Effector memory CD4-positive, alpha-beta T cell (primary cell): ENCODE measurements at places on chromosomes 5 and 9.

DNA sequence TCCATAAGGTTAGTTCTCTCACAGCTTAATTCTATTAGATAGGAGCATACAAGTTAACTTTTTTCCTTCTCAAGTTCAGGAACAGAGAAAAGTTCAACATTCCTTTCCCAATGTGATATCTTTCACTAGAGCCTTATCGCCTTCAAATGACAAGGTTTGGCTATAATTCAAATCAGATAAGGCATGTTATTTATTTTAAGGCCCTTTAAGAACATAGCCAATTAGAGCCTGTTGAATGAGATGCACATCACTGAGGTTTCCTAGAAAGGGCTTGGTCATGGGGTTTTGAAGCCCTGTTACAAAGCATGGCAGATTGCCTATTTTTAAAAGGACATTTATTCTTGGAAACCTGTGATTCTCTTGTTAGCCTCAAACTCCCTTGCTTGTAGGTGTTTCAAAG is 123.4 kb downstream of the BASP1 start:
- no peak for DNase-seq

GRCh38 chr9:75607521-75607920 is 283.0 kb upstream of the PCSK5 start:
- no peak for DNase-seq

GRCh38 chr9:116506685-116507084 is 180.4 kb upstream of the TRIM32 start:
- no peak for DNase-seq

DNA sequence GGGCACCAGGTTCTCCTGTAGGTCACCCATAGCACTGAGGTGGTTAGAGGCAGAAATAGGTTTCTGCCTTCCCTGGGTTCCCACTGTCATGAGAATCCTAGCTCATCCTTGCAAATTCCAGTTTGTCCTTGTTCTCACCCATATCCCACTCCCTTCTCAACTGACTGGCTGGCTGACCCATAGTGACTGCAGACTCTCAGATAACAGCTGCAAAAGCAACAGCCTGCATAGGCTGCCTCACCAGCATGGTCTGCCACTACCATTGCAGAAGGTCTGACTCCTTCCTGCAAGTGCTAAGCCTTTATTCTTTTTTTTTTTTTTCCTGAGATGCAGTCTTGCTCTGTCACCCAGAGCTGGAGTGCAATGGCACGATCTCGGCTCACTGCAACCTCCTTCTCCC is 194.0 kb downstream of the SEMA6A start:
- DNase-seq, result no peak

- DNase-seq, result no peak
Measured at GRCh38 chr5:174464504-174465165, 259.7 kb upstream of the MSX2 start.

GRCh38 chr5:144549580-144549979 is 378.9 kb downstream of the KCTD16 start:
- no peak for DNase-seq

DNA sequence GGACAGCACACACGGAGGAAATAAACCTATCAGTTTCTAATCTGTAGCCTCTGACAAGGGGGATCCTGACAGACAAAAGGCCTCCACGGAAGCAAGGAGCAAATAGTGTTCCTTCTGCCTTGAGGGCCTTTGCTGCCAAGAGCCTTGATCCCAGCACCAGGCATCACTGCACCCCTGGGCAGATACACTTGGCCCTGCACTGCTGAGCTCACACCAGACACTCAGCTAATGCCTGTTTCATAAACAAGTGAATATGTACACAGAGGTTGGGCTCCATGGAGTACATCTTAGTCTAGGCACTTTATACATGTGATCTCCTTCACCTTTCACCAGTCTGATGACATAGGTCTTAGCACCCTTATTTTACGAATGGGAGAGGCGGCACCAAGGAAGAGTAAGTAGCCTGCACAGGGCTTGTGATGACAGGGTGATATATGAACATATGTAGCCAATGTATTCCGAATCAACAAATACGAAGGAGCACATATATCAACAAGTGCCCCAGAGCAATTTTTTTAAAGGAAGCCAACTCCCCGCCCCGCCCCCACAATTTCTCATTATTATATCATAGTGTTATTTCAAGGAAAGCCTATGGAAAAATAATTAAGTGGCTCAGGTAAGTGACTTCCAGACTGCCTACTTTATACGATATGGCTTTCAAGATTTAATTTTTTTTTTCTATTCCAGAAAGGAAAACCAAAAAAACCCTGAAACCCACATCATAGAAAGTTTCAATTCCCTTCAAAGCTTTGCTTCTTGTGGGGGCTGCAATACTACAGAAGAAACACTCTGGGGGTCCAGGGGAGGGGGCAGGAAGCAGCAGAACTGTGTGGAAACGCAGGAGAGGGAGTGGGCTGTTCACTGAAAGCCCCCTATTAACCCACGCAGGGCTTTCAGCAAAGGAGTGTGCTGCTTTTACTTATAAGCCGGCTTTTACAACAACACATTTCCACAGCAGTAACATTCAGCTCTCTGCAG is 32.0 kb downstream of the CDC14B start:
- DNase-seq, result no peak

- DNase-seq, result no peak
Measured at GRCh38 chr5:17831279-17831678, 197.0 kb downstream of the TAF11L14 start.

GRCh38 chr5:56739990-56740389 is 75.4 kb upstream of the MAP3K1 start:
- DNase-seq, result no peak

DNA sequence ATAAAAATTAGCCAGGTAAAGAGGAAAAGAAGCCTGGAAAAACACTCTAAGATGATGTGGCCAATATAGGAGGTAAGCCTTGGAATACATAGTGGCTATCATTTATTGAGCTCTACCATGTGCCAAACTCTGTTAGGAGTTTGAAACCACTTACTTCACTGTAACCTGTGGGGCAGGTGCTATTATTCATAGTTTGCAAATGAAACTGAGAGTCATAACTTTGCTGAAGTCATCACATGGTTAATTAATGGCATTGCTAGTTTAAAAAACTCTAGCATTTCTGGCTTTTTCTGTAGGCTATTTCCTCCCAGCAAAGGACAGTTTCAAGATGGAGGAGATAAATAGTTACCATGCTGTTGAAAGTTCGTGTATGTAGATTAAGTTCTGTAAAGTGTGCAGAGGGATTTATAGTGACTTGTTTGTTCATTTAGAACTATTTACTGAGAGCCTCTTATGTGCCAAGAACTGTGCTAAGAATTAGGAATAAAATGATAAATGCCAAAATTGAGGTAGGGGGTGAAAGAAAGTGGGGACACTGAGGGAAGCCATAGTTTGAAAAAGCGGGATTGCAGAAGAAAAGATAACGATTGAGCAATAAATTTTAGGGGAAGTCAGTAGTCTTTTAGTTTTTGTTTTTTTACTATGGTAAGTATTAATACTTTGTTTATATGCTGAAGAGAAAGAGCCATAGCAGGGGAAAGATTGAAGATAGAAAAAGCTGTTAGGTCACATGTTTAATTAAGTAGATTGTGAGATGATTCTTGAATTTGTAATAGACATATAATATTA is 57.2 kb downstream of the WDR70 start:
- DNase-seq, result no peak

DNA sequence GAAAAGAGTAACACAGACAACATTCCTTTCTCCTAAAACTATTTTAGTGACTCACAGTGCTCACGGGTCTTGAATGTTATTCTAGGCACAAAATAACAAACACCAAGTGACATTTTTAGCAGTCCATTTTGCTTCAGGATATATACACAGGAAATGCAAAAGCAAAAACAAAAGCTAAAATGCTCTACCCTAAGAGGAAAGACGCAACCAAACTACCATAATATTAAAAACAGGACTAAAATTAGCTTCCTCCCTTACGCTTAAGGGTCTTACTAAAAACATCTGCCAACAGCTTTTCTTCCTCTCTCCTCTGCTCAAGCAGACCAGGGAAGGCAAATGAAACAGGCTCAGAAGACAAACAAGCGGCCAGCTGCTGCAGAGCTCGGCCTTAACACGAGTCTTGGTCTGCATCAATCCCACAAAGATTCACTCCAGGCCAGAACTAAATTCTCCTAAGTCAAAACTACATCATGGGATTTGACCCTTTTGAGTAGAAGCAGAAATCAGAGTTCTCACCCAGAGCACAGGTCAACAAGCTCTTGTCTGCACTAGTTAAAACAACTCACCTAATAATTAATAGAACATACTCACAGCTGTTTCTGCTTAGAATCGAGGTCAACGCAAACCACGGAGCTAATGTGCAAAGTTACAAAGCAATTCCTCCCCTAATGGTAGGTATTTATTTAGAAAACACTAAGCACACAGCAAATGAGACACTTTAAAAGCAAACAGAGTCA is 62.3 kb downstream of the RAPGEF1 start:
- no peak for DNase-seq

DNA sequence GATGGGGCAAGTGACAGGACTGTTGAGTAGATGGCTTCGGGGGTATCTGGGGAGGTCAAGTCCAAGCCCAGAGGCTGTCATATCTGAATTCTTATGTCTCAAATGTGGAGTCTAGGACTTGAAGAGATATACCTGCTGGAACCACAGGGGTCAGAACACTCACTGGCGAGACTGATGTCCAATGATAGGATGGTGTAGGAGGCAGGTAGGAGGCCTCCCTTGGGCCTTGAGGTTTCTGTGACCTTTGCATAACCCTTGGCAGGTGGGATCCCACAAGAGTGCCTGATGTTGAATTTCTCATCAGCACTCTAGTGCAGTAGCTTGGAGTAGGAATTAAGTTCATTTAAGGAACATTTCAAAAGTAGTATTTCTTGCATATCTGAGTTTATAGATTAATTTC is 2.8 kb downstream of the CCL21 start:
- DNase-seq, result no peak

DNA sequence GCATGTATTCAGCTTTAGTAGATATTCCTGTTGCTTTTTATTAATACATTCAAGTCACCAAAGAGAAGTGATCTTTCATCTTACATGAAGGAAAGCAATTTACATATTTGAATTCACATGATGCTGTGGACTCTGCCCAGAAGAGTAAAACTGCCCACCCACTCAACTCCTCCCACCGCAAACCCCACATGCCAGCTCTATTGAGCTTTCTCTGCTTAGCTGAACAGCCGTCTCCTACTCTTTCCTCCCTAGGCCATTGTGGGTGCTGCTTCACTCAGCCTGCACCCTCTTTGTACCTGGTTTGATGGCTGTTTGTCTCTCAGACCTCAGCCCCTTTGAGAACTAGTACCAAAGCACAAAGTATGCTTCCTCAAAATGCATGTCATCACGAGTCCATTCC is 48.4 kb upstream of the MAP3K1 start:
- DNase-seq, result no peak

GRCh38 chr5:71943874-71944273 is 163.4 kb upstream of the MAP1B start:
- DNase-seq, result no peak

DNA sequence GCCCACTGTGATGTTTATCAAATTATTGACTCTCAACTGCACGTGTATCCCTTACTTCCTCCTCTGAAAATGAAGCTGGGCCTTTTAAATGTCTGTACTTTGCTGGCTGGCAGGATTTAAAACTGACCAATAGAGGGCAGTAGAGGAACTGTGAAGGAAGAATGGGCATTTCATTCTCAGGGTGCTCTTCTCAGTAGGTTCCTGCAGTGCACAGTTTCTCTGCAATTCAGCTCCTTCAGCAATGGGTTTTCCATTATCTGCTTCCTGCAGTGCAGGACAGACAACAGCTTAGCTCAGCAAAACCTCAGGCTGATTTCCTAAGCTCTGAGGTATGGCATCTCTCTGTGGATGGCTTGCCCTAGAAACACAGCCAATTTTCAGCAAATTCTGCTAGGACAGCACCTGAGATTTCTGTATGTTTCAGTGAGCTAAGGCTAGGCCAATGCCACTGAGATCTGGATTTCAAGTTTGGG is 298.4 kb upstream of the PRDM9 start:
- no peak for DNase-seq

DNA sequence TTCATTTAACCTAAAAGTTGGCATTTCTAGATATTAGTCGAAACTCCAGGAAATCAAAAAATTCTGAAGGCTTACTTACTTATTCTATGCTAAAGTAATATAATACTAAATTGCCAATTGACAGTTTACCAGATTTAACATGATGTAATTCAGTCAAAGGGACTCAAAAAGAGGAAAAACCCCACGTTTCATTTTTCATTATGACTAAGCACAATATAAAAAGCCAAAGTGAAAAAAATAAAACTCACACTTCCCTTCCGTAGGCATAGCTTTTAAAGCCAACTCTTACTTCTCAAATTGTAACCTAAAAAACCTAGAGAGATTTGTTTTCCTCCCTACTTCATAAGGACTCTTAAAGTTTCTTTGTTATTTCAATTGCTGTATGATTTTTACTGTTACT is 146.6 kb downstream of the RAPGEF6 start:
- no peak for DNase-seq

DNA sequence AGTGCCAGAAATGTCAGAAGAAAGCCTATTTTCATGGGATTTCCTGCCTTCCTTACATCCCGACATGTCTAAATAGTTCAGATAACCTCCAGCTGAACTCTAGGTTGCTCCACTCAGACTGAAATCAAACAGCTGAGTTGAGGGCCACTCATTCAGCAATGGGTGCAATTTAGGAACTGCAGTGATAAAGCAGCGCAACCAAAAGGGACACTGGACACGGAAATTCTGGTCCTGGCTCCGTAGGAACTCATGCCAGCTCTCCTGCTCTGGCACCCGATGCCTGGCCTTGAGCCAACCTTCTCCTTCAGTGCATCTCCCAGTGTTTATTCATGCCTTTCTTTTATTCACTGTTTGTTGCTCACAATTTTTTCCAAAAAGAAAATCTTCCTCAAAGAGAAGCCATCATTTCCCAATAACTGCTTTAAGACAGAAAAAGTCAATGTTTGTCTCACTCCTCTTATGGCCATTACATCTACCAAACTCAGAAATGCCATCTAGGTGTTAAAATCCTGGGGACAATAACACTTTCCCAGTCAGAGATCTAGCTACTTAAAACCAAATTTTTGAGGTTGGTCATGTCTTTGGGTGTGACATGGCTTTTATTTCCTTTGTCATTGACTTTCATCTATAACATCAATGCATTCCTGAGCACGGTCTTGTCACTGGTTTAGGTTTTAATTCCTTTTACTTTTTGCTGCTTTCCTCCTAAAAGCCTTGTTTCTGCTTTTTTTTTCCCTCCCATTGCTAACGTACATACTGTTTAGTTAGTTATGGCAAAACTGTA is 126.9 kb downstream of the PDE4D start:
- no peak for DNase-seq

GRCh38 chr9:69546265-69546664 is 125.9 kb downstream of the APBA1 start:
- no peak for DNase-seq

DNA sequence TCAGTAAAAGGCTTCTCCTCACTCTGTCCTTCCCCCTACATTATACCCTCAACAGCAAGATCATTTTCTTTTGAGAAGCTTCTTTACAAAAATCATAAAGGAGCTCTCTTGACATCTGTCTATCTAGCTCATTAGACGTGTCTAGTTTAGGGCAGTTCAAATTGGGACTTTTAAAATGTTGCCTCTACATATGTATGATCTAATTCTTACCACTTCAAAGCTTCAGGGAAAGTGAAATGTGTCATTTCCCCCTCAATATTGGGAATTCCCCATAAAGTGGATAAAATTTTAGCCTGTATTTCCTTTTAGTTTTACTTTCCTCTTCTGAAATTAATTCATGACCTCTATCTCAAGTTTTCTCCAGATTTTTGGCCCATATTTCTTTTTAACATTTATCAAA is 323.7 kb downstream of the ARRDC3 start:
- no peak for DNase-seq

- no peak for DNase-seq
Measured at GRCh38 chr9:116027096-116027495, 126.5 kb upstream of the PAPPA start.

- no peak for DNase-seq
Measured at GRCh38 chr5:109695005-109695926, 5.5 kb downstream of the MAN2A1 start.

- DNase-seq, result no peak
Measured at GRCh38 chr9:77218612-77219011, 41.3 kb downstream of the VPS13A start.
